ENCODE measurements at places on chromosomes 7 and 10. TPM values are rescaled to one million over a fixed set of nuclear protein-coding genes. Genes with fewer than 3 reads are reported as not detected.

GRCh38 chr7:88586219-88586618 is 173.3 kb upstream of the ZNF804B start:
- no peak for ATAC-seq

- peak; percentile 83 for ATAC-seq
Observed at GRCh38 chr7:121945066-121945465, 72.1 kb downstream of the PTPRZ1 start.

DNA sequence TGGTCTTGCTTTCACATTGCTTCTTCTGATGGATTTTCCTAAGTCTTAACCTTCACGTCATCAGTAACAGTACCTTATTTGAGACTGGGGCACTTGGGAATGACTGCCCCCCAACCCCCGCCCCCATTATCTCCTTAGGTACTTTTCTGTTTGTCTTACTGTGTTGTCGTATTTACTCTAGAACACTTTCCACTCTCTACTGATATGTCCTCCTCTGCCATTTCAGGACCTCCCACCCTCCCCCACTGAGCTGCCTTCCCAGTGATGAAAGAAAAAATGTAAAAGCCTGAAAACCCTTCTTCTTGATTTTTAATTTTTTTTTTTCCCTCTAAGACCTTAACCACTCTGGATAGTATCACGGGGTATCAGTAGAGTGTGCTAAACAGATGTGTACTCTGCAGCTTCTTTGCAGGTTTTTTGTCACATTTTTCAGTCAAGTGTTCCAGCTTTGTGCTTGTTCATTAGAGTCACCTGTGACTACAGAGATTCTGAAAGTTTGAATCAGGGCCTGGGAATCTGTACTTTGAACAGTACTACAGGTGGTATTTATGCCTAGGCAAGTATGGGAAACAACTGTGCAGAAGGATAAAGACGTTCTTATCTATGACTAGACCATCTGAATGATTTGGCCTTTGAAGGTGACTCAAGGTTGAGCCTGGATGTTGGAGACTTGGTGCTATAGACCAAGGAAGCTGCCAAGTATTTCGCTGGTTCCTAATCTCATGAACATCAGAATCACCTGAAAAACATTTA is 8.3 kb downstream of the CALU start:
- no peak for ATAC-seq

- no peak for ATAC-seq
Observed at GRCh38 chr7:46633630-46634240, 712.7 kb upstream of the IGFBP3 start.

GRCh38 chr10:79068562-79069324 is at the start of gene ZMIZ1:
ZMIZ1 (plus strand) TSS chr10:79068966; CDS start chr10:79201633, 132,667 bp downstream.
- peak; percentile 58 for ATAC-seq

DNA sequence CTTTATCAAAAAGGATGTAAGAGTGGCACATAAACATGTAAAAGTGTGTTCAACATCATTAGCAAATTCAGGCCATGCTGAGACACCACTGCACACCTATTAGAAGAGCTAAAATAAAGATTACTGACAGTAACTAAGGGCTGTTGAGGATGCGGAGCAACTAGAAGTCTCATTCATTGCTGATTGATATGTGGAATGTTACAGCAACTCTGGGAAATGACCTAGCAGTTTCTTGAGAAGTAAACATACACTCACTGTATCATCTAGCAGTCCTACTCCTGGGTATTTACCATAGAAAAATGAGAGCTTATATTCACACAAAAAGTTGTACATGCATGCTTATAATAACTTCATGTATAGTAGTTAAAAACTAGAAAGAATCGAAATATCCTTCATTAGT is 77.3 kb downstream of the CCSER2 start:
- ATAC-seq, result no peak

DNA sequence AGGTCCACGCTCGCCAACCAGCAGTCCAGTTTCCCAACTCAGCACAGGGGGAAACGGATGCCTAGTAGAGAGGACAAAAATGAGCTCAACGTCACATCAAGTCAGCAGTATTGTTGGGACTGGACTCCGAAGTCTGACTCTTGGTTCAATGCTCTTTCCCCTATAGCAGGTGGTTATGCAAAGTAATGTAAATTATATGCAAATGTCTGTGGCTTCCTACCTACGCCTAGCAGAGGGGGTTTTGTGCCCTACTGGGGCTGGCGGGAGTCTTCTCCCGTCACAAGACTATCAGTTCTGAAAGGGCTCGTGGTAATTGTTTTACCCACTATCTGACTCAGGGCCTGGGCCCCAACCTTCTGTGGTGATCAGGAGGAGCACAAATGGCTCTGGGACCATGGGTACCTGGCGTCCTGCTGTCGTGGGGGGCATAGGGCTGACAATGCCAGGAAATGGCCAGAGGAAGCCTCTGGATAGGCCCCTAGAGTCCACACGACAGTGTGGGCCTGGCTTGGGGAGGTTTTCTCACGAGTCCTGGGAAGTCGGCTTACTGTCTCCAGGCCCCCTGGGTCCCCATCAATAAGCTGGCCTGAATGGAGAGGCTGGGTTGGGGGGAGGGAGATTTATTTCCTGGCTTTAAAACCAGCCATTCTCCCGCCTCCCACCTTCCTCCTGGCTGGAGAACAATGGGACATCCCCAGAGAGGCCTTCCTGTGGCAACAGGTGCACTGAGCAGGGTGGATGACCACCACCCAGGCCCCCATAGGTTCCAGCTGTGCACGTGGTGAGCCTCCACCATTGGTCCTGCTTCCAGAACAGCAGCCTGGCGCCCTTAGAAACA is 41.8 kb downstream of the UNC5B start:
- ATAC-seq, result no peak

DNA sequence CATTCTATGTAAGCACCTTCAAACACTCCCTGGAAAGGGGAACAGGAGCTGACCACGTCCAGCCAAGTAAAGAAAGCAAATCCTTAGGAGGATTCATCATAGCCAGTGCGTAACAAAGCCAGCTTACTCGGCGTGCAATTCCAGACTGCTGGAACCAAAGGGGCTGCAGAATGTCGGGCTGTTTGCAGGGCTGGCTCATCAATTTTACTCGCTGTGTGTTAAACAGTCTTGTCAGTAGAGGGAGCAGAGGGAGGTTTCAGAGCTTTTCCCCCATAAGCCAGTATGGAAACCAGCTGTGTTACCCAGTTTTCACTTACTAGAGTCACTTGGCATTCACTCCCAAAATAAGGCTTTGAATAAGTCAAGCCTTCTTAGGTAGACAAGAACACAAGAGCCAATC is 127.1 kb downstream of the KMT2E start:
- no peak for ATAC-seq

DNA sequence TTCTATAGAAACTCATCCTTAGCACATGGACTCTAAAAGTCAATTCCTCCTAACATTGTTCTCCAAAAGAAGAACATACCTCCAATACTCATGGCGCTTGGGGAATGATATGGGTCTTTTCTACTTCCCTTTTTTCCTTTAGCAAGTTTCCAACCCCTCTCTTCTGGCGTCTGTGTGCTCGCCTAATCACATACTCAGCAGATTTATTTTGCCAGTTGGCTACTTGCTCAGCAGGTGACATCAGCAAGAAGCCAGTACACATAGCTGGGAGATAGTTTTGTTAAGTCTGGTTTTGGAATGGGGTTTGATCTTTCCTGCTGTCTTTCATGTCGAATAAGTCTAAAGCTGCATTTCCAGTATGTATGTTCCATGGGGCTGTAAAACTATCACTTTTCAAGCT is 193.8 kb downstream of the POM121L12 start:
- no peak for ATAC-seq

The CCDC136 gene
- 0.76 TPM for total RNA-seq

- ATAC-seq, result no peak
Observed at GRCh38 chr10:86972613-86973380, 4.5 kb downstream of the ADIRF start.

The SPDYE2 gene
- total RNA-seq, result not detected

The GIMAP5 gene
- total RNA-seq, result 1.4 TPM

The CYP3A4 gene
- 0.24 TPM for total RNA-seq
